Posterior vena cava (tissue), 2 donors: ENCODE measurements at places on chromosomes 11 and 22. TPM values are rescaled to one million over a fixed set of nuclear protein-coding genes. Genes with fewer than 3 reads are reported as not detected.
A peak's percentile ranks its signal among the peaks of the same experiment; 100 is the strongest.

GRCh38 chr11:120184946-120185705, 25.7 kb upstream of the OAF start:
- DNase-seq: peak; percentile 87

GRCh38 chr22:45577746-45578523, 75.3 kb downstream of the FBLN1 start:
- DNase-seq: peak; percentile 96

Gene DNAJB13
- total RNA-seq: not detected

DNA sequence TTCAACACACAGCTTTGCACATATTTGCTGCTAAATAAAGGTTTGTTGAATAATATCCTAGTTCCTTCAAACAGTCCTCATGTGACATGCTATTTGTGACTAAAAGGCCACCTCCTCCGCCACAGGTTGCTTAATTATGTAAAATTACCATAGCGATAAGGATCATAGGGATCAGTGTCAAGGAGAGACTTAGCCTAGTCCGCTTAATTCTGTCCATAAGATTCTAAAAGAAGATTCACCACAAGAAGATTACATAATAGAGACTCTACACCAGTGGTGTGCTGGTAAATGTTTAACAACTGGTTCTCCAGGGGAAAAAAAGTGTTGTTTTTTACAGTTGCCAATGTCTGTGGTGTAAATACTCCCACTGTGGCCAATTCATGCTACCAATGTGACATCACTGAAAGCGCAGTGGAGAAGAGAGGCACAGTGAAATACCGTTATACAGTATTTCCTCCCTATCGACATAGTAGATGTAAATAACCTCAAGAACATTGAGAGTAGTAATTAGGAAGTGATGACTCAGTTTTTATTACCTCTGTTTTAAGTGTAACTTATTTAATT, 4.2 kb upstream of the CHRDL2 start:
- DNase-seq: no peak

- DNase-seq: no peak
Observed at GRCh38 chr11:10323793-10324170, 18.9 kb downstream of the ADM start.

GRCh38 chr11:126396965-126397364, 41.5 kb downstream of the ST3GAL4 start:
- no peak for DNase-seq

Gene GRM5
- total RNA-seq: 0.23 TPM

DNA sequence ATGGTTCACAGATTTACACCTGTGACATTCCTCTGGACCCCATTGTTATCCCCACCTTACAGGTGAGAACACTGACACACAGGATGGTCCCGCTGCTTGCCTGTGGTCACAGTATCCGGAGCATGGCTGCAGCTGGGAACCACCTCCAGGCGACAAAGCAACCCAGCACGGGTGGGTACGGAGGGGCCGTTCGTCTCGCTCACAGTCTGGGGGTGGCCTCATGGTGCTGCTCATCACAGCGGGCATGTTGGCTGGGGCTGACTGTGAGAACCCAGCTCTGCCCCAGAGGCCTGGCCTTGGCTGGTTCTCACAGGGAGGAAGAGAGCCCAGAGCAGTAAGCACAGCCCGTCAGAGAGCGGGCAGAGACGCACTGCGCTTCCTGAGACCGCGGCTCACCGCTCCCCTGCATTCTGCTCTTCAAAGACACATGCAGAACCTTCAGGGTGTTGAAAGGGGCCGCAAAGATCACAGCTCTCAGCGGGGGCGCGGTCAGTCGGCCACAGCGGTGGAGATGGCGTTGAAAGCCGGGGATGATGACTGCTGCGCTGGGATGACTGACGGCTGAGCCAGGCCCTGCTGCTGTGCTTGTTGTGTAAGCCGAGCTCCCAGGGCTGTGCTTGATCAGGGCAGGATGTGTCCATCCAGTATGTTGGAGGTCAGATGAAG, 423.0 kb downstream of the BRD1 start:
- DNase-seq: peak; percentile 52

Gene SMTNL1
- not detected for total RNA-seq

Gene OR8A1
- 0.19 TPM for total RNA-seq

Gene CSNK2A3
- 2.1 TPM for total RNA-seq

GRCh38 chr22:46574438-46574992, 37.1 kb upstream of the CELSR1 start:
- peak; percentile 72 for DNase-seq

Gene CTSF
- total RNA-seq: 73.9 TPM

GRCh38 chr11:3055891-3056290, 1.3 kb downstream of the CARS1 start:
- no peak for DNase-seq

DNA sequence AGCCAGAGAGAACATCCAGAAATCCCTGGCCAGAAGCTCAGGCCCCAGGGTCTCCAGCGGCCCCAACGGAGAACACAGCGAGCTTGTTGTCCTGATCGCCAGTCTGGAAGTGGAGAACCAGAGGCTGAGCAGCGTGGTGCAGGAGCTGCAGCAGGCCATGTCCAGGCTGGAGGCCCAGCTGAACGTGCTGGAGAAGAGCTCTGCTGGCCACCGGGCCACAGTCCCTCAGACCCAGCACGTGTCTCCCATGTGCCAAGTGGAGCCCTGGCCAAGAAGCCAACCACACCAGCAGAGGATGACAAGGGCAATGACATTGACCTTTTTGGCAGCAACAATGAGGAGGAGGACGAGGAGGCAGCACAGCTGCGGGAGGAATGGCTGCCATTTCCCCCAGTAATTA, 20.6 kb upstream of the SCGB1D1 start:
- no peak for DNase-seq

- no peak for DNase-seq
Observed at GRCh38 chr11:17588166-17588565, 41.1 kb downstream of the OTOG start.

DNA sequence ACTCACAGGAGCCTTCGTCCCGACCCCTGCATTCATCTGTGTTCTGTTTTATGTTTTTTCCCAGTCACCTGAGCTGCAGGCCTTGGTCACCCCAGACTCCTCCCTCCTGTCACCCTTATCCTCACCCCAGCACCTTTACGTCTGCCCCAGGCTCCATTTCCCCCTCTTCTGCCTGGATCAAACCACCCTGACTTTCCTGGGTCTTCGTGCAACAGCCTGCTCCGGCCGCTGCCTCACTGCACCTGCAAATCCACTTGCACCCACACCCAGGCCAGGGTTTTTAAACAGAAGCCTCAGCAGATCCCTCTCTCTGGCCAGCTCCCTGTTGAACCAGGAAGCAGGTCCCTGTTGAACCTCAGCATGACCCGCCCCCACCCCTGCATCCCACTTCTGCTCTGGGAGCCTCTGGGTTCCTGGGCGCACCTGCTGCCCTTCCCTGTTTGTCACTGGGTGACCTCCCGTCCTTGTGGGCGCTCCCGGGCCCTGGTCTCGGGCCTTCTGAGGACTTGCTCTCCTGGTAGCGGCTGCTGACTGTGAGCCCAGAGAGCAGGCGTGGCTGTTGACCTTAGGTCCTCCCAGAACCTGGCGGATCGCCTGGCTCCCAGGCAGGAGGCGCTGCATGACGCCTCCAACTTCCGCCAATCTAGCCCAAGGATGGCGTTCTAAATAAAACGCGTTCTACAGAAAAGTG, 12.8 kb downstream of the MAPK8IP2 start:
- DNase-seq: no peak

Gene INS
- not detected for total RNA-seq

Gene RAB38
- total RNA-seq: 0.97 TPM

Gene OTOG
- not detected for total RNA-seq

Gene VSIG2
- total RNA-seq: 1.1 TPM

Gene ARHGAP8
- 1.4 TPM for total RNA-seq

DNA sequence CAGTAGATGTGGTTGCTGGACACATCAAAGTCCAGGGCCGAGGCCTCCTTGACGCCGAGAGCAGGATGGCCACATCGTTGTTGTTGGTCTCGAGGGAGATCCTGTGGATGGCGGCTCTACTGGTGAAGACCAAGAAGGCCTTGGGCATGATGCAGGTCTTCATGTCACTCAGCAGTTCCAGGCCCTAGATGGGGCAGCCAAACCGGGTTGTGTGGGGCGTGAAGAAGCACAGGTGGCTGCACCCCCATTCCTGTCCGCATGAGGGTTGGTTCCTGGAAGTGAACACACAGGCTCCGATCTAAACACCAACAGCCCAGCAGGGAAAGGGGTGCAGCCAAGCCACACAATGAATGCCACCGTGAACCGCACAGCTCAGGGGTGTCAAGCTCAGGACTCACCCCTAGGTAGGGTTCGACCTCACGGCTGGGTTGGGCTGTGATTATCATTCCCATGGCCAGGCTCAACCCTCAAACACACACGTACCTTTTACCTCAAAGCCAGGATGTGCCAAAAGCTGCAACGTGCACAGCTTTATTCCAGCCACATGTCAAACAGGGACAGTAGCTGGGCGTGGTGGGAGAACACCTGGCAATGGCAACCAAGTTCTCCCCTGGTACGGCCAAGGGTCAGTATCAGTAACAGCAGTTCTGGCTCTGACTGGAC, 132.3 kb downstream of the CRYBB2 start:
- peak; percentile 43 for DNase-seq

- no peak for DNase-seq
Observed at GRCh38 chr22:25582946-25583345, 18.5 kb downstream of the GRK3 start.

DNA sequence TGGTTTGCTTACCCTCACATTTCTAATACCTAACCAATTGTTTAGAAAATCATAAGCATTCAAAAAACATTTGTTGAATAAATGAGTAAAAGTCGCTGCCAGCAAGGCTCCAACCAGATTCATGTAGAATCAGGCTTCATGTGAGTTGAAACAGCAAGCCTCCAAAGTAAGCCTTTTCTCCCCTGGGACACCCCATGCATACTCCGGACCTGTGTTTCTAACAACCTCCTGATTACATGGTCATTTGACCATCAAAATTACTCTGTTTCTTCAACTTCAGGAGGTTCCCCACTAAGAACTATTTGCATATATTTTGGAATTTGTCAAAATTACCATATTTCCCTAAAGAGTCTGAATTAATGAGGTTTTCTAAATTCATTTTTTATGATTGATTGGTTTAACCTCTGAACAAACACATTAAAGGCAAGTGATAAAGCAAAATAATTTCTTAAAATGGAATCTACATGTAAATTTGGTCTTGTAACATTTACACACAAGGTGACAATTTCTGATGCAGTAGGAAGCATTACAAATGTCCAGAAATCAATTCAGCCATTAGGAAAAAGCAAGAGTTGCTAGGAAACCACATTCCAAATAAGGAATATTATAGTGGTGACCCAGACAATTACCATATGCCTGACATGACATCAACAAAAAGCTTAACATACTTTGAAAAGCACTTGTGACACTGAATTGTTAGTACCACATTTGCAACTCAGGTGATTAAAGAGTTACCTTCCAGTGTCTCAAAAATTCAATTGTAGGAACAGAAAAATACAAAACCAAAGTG, 252.6 kb downstream of the GUCY1A2 start:
- DNase-seq: no peak

Gene PHLDA2
- 4.6 TPM for total RNA-seq

- DNase-seq: no peak
Observed at GRCh38 chr11:126588630-126589491, 233.4 kb downstream of the ST3GAL4 start.
